Mesendoderm (in vitro differentiated cells): ENCODE measurements at places on chromosomes 12 and 14.

DNA sequence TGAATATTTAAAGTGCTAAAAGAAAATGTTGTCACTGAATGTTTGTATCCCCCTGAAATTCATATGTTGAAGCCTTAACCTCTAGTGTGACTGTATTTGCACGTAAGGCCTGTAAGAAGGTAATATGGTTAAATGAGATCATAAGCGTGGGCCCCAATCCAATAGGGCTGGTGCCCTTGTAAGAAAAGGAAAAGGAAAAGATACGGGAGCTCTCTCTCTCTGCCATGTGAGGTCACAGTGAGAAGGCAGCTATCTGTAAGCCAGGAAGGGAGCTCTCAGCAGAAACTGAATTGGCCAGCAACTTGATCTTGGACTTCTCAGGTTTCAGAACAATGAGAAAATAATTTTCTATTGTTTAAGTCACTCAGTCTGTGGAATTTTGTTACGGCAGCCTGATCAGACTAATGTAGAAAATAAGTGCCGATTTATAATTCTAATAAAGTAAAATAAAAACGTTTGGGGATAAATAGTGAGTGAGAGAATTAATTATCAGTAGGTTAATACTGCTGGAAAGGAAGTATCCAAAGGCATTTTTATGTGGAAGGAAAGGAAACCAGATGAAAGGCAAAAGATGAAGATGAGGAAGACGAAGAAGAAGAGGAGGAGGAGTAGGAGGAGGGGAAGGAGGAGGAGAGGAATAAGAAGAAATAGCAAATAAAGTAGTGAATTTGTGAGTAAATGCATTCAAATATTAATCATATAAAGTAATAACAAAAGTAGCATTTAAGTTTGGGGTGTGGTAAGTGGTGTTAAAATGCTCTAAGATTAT, 188.5 kb upstream of the KRR1 start:
- DNase-seq: peak; percentile 72

- no peak for DNase-seq
Observed at GRCh38 chr12:896031-896430, 53.5 kb downstream of the RAD52 start.

GRCh38 chr12:104485651-104486362, 29.1 kb downstream of the CHST11 start:
- no peak for DNase-seq

DNA sequence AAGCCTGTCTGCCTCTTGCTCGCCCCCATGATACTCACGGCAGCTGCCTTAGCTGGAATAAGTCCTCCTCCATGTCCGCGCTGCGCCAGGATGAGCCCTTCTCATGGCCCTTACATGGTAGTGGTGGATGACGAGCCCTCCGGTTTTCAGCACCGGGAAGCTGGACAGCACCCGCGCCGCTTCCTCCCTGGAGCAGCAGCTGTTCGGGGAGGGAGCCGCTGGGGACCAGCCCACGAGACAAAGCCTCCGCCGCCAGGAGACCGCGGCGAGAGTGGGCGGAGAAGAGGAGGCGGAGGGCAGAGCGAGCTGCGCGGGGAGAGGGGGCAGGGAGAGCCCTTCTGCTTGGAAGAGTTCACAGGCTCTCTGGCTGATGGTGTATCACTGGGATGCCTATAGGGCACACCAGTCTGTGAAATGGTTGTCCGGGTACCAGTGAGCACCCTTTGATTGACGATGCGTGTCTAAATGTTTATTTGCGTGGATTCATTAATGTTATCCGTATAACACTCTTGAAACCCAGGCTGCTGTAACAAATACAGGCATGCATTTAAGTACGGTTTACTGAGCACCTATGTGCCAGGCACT, at the start of gene SVOP:
Gene SVOP, minus strand, starts transcription at position 273 of the 585 bp plus-strand sequence. Its CDS starts 200 bp downstream, at position 73.
- DNase-seq: peak; percentile 93

- DNase-seq: no peak
Observed at GRCh38 chr14:56989359-56989758, 179.1 kb upstream of the OTX2 start.

DNA sequence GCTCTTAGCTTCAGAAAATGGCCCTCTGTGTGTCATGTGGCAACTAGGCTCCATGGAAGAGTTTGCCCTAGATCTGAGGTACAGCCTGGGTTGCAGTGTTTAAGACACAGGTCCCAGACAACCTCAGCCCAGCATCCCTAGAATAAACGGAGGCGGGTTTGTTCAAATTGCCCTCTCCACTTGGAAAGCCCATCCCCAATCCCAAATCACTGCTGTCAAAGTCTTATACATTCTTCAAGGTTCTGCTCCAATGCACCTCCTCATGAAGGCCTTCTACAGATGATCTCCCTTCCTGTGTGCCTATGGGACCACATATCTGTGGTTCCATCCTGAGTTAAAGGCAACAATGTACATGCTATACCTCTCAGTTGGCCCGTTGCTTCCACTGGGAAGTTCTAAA, 289.8 kb downstream of the DPF3 start:
- no peak for DNase-seq

GRCh38 chr12:69266036-69266635, 26.8 kb downstream of the CPSF6 start:
- DNase-seq: no peak

GRCh38 chr12:88431246-88431645, 149.0 kb downstream of the KITLG start:
- peak; percentile 27 for DNase-seq

DNA sequence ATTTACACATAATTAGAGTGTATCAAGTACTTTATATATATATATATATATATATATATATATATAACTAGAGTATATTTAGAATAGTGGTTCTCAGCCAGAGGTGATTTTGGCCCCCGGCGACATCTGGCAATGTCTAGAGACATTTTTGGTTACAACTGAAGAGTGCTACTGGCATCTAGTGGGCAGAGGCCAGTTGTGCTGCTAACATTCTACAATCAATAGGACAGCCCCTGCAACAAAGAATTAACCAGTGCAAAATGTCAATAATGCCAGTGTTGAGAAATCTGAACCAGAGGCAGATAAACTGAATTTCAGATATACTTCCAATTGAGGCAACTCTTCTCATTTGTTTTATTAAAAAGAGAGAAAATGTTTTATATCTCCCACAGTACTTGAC, 8.9 kb downstream of the GTF2A1 start:
- peak; percentile 55 for DNase-seq

GRCh38 chr14:99382781-99383471, 97.7 kb downstream of the SETD3 start:
- DNase-seq: no peak

- no peak for DNase-seq
Observed at GRCh38 chr12:110367181-110367864, 36.2 kb downstream of the ANAPC7 start.

DNA sequence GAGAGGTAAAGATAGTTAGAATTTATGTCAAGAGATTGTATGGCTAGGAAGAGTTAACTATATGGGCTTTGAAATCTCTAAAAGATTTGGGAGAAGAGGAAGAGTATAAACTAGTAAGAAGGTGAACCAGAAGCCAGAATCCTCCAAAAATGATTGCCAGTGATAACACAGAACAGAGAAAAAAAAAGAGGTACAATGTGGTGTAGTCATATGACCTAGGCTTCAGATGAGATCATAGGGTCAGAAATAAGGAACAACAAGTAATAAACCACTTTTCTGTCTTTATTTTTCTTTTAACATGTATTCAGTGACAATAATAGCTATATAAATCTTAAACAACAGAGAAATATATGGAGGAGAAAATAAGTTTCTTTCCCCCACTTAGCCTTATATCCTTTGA, 2.0 kb upstream of the NECAP1 start:
- no peak for DNase-seq

GRCh38 chr14:99393059-99393655, 87.5 kb downstream of the SETD3 start:
- DNase-seq: peak; percentile 65

- DNase-seq: peak; percentile 67
Observed at GRCh38 chr12:132342251-132343227, 13.2 kb upstream of the GALNT9 start.

DNA sequence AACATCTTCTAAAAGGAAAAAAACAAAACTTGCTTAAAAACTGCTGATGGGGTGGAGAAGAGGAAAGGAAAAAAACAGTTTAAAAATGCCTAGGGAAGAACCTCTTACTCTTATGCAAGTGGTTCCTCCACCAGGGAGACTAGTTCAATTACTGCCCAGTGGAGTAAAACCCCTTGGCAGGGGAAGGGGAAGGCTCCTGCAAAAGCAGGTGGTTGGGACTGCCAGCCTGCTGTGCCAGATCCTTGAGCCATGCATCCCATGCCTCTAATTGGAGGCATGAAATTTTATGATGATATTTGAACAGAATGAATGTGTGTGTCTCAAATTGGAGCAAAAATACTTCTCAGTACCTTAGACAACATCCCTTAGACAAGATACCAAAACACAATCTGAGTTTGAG, 118.8 kb downstream of the FSCB start:
- DNase-seq: no peak

GRCh38 chr14:23816371-23816770, 137.2 kb upstream of the DHRS4 start:
- DNase-seq: no peak

DNA sequence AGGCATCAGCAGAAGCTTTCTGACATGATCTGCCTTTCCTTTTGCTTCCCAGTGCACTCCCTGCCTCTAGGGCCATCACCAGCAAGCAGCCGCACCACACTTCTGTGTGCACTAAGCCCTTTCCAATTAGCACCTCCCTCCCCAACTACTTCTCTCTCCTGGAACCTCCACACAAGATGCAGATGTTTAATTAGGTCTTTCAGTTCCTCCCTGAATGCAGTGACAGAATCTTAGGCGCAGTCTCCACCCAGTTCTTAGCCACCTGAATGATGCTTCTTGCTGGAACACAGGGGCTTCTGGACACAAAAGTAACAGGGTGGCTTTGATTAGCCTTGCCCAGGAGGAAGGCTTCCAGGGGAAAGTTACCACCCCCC, 32.9 kb downstream of the NIN start:
- DNase-seq: peak; percentile 42

GRCh38 chr12:2136901-2137300, 84.1 kb downstream of the CACNA1C start:
- no peak for DNase-seq

DNA sequence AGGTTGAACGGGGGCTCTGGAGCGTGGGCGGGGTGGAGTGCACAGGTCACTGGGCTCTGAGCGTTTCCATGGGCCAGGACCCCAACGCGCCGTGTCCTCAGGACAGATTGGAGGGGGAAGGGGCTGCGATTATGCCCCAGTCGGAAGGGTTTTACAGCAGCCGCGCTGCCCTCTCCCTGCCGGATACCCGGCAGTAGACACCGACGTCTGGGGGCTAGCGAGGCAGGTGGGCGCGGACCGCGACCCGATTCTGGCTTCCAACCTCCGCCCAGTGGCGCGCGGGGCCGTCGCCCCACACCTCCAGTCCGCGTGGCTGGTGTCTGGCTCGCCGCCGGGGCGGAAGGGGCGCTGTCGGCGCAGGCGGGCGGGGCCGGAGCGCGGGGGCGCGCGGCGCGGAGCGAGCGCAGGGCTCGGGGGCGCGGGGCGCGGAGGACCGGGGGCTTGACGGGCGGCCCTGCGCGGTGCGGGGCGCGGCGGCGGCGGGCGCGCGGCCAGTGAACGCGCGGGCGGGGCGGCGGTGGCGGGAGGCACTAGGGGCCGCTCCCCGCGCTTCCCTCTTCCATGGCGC, 2.4 kb upstream of the KIF26A start:
- DNase-seq: no peak
